ENCODE measurements at places on chromosomes 7 and 10. TPM values are rescaled to one million over a fixed set of nuclear protein-coding genes. Genes with fewer than 3 reads are reported as not detected.

Gene SH2D4B
- not detected for total RNA-seq

Gene FGF8
- 0.86 TPM for total RNA-seq

Gene RHBDD2
- total RNA-seq = 23.8 TPM

Gene SRRM3
- total RNA-seq = not detected

Gene KLLN
- 5.5 TPM for total RNA-seq

Gene FAM3C
- 27.6 TPM for total RNA-seq

Gene GFRA1
- not detected for total RNA-seq

Gene MEST
- 1.5 TPM for total RNA-seq

Gene PRR15
- total RNA-seq = not detected

Gene CRHR2
- not detected for total RNA-seq

Gene VWA2
- total RNA-seq = not detected

Gene MYPN
- total RNA-seq = not detected

Gene FOXI2
- total RNA-seq = not detected

Gene HACD1
- total RNA-seq = not detected

Gene EPO
- total RNA-seq = not detected

Gene CABCOCO1
- total RNA-seq = not detected

Gene RSPH10B2
- not detected for total RNA-seq

Gene MYH16
- not detected for total RNA-seq

Gene CTAGE4
- total RNA-seq = not detected

Gene SLC29A4
- 0.44 TPM for total RNA-seq

Gene EZH2
- 73.3 TPM for total RNA-seq

Gene RINT1
- 23.9 TPM for total RNA-seq

Gene MSRB2
- 17.6 TPM for total RNA-seq

Gene HPS1
- 64.0 TPM for total RNA-seq

Gene AS3MT
- total RNA-seq = not detected

Gene NUTM2E
- 0.17 TPM for total RNA-seq

Gene SUN3
- total RNA-seq = 2.7 TPM

Gene GPC2
- 23.2 TPM for total RNA-seq

Gene AKR1C4
- total RNA-seq = not detected

Gene TAS2R3
- total RNA-seq = 2.4 TPM

Gene ACSM6
- not detected for total RNA-seq

Gene PRPS1L1
- total RNA-seq = not detected

Gene HOXA3
- 2.7 TPM for total RNA-seq

Gene HTR5A
- not detected for total RNA-seq

Gene CDK1
- total RNA-seq = 164 TPM

Gene ITGB8
- total RNA-seq = not detected

Gene CLEC2L
- not detected for total RNA-seq

Gene EEPD1
- 6.1 TPM for total RNA-seq

Gene WDFY4
- total RNA-seq = 80.0 TPM

Gene ENO4
- total RNA-seq = not detected

Gene CH25H
- total RNA-seq = not detected

Gene PKD2L1
- not detected for total RNA-seq

Gene OR2A5
- not detected for total RNA-seq

Gene TSPAN12
- total RNA-seq = not detected

Measured in OCI-LY7 (cell line).